Activated CD4-positive, alpha-beta memory T cell treated with anti-CD3 and anti-CD28 coated beads, Interleukin-2, amount 10 ng/mL, durations not matched to agents 7 days and 5 days (primary cell): ENCODE measurements at places on chromosomes 6 and 20. TPM values are rescaled to one million over a fixed set of nuclear protein-coding genes. Genes with fewer than 3 reads are reported as not detected.

GRCh38 chr6:33508935-33509926 is 54.9 kb downstream of the ZBTB9 start:
- no peaks in the 10 kb centered on the region for H3K36me3 ChIP-seq
- peaks cover 4% of the 10 kb centered on the region for H3K27me3 ChIP-seq
- H3K27ac ChIP-seq = no peak overlapping the region
- H3K4me3 ChIP-seq = no peak overlapping the region
- peaks cover 24% of the 10 kb centered on the region for H3K4me1 ChIP-seq

Gene SLC22A3
- total RNA-seq = not detected

Gene PXDC1
- total RNA-seq = 1.1 TPM

Gene DEFB125
- not detected for total RNA-seq

Gene TCP11
- total RNA-seq = not detected

DNA sequence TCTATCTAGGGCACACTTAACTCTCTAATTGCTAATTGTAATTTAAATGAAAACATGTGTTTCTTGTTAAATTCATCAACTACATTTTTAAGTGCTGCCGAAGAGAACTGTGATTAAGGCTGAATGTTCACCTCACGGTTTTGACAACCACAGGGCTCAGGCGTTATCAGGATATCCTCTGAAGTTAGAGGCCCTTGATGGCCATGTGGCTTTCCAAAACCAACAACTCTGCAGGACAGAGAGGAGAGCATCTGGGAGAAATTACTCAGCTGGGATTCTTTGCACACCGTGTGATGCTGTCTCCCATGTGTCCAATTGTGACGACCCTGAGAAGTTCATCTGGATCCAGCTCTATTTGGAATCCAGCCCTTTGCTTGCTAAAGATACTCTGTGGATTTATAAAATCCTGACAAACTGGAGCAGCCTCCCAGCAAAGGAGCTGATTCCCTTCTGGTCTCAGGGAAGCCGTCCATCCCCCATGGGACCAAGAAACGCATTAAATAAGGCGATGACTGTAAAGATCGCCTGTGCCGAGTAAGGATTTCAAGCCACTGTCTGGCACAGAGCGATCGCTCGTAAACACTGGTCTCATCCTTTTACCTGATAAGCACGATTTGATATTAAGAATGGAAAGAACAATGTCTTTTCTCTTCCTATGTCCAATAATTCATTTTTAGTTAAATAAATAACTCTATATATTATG is 401.1 kb downstream of the CD83 start:
- no peaks in the 10 kb centered on the region for H3K4me1 ChIP-seq
- no peak overlapping the region for H3K27ac ChIP-seq
- DNase-seq = no peak
- H3K27me3 ChIP-seq = no peaks in the 10 kb centered on the region
- peaks cover 4% of the 10 kb centered on the region for H3K36me3 ChIP-seq

Gene AIG1
- total RNA-seq = 9.9 TPM

GRCh38 chr6:53831936-53832660 is 37.3 kb downstream of the LRRC1 start:
- H3K4me3 ChIP-seq = no peak overlapping the region
- no peaks in the 10 kb centered on the region for H3K27me3 ChIP-seq
- no peaks in the 10 kb centered on the region for H3K36me3 ChIP-seq

Gene EYA4
- not detected for total RNA-seq

DNA sequence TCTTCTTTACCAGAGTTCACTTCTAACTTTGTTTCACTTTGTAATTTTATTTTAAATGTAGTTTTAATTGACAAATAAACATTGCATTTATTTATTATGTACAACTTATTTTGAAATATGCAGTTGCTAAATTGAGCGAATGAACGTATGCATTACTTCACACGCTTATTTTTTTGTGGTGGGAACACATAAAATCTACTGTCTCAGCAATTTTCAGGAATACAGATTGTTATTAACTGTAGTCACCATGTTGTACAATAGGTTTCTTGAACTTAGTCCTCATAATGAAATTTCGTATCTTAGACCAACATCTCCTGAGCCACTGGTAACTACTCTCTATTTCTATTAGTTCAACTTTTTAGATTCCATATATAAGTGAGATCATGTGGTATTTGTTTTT is 46.9 kb downstream of the NKAIN2 start:
- H3K36me3 ChIP-seq = no peaks in the 10 kb centered on the region
- no peaks in the 10 kb centered on the region for H3K4me1 ChIP-seq
- no peaks in the 10 kb centered on the region for H3K27me3 ChIP-seq
- no peak for DNase-seq
- H3K4me3 ChIP-seq = no peak overlapping the region
- H3K27ac ChIP-seq = no peak overlapping the region

- DNase-seq = peak; percentile 45
- H3K4me3 ChIP-seq = peak overlapping the region; percentile 40
- H3K4me1 ChIP-seq = peaks cover 86% of the 10 kb centered on the region
- H3K27ac ChIP-seq = peak overlapping the region; percentile 70
- peaks cover 42% of the 10 kb centered on the region for H3K36me3 ChIP-seq
Measured at GRCh38 chr6:149335924-149336608, 18.6 kb downstream of the TAB2 start.

GRCh38 chr20:48892891-48893290 is 28.6 kb upstream of the ARFGEF2 start:
- H3K4me1 ChIP-seq = no peaks in the 10 kb centered on the region
- H3K36me3 ChIP-seq = no peaks in the 10 kb centered on the region
- no peak for DNase-seq
- H3K27me3 ChIP-seq = peaks cover 25% of the 10 kb centered on the region
- H3K4me3 ChIP-seq = no peak overlapping the region
- no peak overlapping the region for H3K27ac ChIP-seq

Gene SLC22A2
- not detected for total RNA-seq

GRCh38 chr20:62780696-62781095 is 15.6 kb upstream of the MRGBP start:
- no peak overlapping the region for H3K4me3 ChIP-seq
- no peak for DNase-seq
- peaks cover 27% of the 10 kb centered on the region for H3K4me1 ChIP-seq
- no peaks in the 10 kb centered on the region for H3K36me3 ChIP-seq
- no peaks in the 10 kb centered on the region for H3K27me3 ChIP-seq
- no peak overlapping the region for H3K27ac ChIP-seq

Gene COL9A3
- total RNA-seq = not detected

Gene GLO1
- total RNA-seq = 110 TPM

DNA sequence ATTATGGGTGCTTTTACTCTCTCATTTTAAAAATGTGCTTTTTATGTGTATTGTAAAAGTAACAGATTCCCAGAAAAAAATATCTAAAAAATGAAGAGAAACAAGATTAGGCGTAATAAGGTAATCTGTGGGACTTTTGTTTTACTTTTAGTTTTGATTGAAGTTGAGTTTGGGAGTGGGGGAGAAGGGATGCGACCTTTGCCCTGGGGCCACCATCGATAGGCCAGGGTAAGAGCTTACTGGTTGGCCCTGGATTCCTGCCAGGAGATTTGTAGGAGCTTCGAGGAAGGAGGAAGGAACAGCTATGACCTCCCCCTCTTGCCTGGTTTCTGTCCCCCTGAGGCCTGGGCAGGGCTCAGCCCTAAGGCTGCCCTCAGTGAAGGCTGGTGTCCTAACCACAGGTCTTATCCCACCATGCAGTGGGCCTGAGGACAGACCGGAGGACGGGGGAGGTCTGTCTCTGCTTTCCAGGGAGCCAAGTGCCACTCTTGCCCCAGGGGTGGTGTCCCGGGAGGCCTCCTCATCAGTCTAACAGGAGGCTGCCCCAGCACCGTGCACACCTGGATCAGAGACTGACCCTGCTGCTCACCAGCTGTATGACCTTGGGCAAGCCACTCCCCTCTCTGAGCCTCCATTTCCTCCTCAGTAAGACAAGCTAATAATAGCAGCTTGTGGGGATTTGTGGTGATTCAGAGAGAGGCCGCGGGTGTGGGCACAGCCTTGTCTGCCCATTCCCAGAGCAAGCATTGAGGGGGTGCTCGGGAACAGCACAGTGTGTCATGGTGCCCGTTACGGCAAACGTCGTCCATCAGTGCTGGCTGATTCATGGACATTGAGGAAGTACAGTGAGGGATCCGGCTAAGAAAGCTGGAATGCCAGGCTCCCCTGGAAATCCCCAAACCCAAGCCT is 21.2 kb downstream of the TGM2 start:
- H3K36me3 ChIP-seq = no peaks in the 10 kb centered on the region
- peaks cover 3% of the 10 kb centered on the region for H3K27me3 ChIP-seq
- H3K4me3 ChIP-seq = no peak overlapping the region
- no peaks in the 10 kb centered on the region for H3K4me1 ChIP-seq
- H3K27ac ChIP-seq = no peak overlapping the region

Gene NOX3
- total RNA-seq = not detected

- no peaks in the 10 kb centered on the region for H3K4me1 ChIP-seq
- no peak overlapping the region for H3K4me3 ChIP-seq
- H3K27me3 ChIP-seq = no peaks in the 10 kb centered on the region
Measured at GRCh38 chr6:38450717-38451116, 189.0 kb downstream of the BTBD9 start.

DNA sequence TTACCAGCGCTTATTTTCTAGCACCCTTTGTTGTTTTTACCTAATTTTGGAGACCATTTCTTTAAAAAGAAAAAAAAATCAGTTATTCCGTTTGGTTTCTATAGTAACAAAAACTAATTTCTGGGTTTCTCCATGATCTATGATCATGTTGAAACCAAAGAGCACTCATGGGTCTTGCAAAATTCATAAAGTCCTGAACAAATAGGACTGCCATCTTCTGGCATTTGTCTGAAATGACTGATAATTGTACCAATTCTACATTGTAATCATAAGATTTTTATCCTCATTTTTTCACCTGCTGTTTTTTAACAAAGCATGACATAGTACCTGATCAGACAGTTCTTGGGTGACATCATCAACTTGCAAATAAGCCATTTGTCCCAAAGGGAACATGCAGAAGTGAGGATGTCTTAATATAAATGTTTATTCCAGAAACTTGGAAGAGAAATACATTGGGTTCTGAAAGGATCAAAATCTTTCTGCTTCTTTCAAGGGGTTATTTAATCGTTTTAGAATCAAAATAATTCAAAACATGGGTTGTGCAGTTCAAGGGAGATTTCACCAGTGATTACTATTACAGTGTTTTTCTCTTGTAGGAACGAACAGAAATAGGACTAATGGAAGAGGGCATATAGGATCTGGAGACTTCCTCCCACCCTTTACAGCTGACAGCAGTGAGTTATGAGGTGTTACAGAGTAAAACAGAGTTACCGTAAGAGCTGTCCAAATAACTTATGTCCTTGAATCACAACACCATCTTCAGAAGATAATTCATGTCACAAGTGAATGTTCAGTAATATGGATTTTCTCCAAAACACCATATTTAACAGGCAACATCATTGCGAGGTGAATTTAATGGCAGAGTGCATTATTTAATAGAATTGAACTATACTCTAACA is 87.1 kb upstream of the GJE1 start:
- no peak overlapping the region for H3K4me3 ChIP-seq
- no peaks in the 10 kb centered on the region for H3K36me3 ChIP-seq

Gene PANK2
- total RNA-seq = 63.8 TPM
